ENCODE measurements at places on chromosomes 2 and 18.

- DNase-seq, result no peak
Measured at GRCh38 chr2:194102546-194102945, 1554.5 kb upstream of the SLC39A10 start.

GRCh38 chr18:66646609-66647008 lies 42.7 kb upstream of the CDH19 start:
- no peak for DNase-seq

- no peak for DNase-seq
Measured at GRCh38 chr2:190443778-190444481, 35.8 kb downstream of the MFSD6 start.

GRCh38 chr2:974502-974901 lies 23.9 kb downstream of the SNTG2 start:
- no peak for DNase-seq

- no peak for DNase-seq
Measured at GRCh38 chr2:72895759-72896281, 8.6 kb downstream of the SPR start.

GRCh38 chr2:238520359-238520886 lies 93.7 kb downstream of the ASB1 start:
- DNase-seq, result no peak

- DNase-seq, result no peak
Measured at GRCh38 chr2:205462681-205463345, 219.5 kb upstream of the NRP2 start.

DNA sequence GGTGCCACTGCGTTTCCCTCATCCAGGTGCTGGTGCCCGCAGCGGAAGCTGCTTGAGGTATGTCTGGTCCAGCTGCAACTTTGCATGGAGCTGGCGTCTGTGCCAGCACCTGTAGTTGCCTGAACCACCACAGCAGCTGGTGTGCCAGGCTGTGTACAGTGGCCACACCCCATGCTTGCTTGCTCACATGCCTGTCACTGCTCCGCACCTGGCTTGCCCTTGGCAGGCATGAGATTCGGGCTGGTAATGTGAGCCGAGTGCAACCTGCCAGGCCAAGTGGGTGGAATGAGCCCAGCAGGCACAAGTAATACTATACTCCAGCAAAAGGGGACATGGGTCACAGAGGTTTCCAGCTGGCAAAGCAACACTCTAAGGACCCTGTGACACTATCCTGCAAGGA lies 1123.3 kb upstream of the ACVR2A start:
- no peak for DNase-seq

DNA sequence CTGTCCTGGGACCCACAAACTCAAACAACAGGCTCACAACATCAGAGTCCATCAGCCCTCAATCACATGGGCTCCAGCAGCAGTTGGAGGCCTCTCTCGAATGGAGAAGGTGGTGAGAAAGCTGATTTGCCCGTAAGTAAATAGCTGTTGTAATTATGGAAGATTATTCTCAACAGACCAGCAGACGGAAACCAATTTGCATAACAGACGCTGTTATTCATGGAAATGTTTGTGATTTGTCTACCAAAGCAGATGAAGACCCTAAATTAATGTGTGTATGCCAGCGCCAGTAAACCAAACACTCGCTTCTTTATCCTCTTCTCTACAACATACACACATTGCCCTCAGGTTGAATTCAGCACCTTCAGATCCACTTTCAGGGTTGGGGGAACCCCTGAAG lies 23.4 kb upstream of the GALNT14 start:
- DNase-seq, result no peak

- no peak for DNase-seq
Measured at GRCh38 chr2:220273082-220273481, 645.7 kb downstream of the SLC4A3 start.
